GM12878 (cell line): ENCODE measurements at places on chromosomes 4 and X. TPM values are rescaled to one million over a fixed set of nuclear protein-coding genes. Genes with fewer than 3 reads are reported as not detected.
A peak's percentile ranks its signal among the peaks of the same experiment; 100 is the strongest.

GRCh38 chrX:21993265-21993664, 38.9 kb upstream of the PHEX start:
- DNase-seq: peak; percentile 30

- no peak for DNase-seq
These were observed 1.1 kb downstream of the MAML3 start for GRCh38 chr4:140152751-140153418.

GRCh38 chr4:181478656-181479055, 764.5 kb upstream of the TENM3 start:
- DNase-seq: no peak

The CLDN34 gene
- polyA plus RNA-seq: not detected in 2 replicates

The OPHN1 gene
- not detected in 2 replicates for polyA plus RNA-seq

DNA sequence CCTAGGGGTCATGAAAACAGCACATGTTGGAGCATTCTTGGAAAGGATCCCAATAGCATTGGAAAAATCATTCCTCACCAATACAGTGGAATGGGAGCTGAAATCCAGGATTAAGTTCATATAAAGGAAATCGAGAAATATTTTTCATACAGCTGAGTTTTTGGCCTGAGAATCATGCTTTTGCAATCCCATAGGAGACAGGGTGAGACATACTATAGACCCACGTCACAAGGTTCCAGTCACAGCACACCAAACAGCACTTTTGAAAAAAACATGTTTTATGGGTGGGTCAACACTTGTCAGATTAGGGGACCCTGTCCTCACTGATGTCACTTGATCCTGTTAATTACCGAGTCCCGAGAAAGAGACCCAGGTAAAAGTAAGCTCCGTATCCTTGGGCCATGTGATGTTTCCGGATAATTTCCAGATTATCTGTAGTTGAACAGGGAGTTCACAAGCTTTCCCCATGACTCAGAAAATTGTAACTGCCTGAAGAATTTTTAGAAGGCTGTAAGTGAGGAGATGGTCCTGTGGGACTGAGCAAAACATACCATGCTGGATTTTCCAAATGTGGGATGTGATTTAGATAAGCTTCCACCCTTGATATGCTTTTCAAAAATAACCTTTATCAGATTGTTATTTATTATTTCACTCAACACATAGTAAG, 80.9 kb upstream of the TLR3 start:
- DNase-seq: no peak

The USP17L25 gene
- polyA plus RNA-seq: not detected in 2 replicates

DNA sequence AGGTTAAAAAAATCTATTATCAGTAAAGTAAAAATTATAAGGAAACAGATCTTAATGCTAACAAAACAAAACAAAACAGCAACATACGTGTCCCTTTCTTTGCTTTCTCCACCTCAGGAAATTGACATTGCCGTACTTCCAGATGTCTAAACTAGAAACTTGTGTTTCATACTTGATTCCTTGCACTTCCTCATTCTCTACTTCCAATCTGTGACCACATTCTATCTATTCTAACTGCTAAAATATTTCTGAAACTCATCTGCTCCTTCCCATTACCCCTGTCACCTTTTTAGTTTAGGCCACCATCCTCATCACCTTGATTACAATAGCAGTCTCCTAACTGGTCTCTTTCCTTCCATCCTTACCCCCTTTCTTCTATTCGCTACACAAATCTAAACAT, 22.5 kb upstream of the RPA4 start:
- no peak for DNase-seq

DNA sequence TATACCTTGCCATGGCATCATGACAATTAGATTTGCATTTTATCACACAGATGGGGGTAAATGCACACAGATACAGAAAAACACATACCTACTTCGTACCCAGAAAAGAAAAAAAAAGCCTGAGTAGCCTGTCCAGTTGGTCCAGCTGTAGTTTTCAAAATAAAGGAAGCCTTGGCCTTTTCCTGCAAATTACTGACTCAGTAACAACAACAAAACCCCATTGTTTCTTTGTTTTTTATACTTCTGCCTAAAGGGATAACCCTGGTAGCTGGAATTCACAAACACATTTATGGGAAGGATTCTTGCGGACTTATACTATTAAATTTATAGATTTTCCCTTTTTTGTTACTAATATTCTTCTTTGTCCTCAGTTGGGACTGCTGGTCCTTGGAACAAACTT, 156.4 kb upstream of the PCDH10 start:
- no peak for DNase-seq

GRCh38 chrX:69366183-69366582, 137.9 kb upstream of the NALF2 start:
- no peak for DNase-seq

- DNase-seq: no peak
These were observed 255.6 kb downstream of the NDST4 start for GRCh38 chr4:114857831-114858230.

- DNase-seq: no peak
These were observed 2.8 kb downstream of the PJA1 start for GRCh38 chrX:69162361-69162865.

GRCh38 chr4:189124149-189124758, 816.4 kb upstream of the FRG1 start:
- no peak for DNase-seq

- no peak for DNase-seq
These were observed 15.4 kb upstream of the ZNF41 start for GRCh38 chrX:47498411-47498810.

DNA sequence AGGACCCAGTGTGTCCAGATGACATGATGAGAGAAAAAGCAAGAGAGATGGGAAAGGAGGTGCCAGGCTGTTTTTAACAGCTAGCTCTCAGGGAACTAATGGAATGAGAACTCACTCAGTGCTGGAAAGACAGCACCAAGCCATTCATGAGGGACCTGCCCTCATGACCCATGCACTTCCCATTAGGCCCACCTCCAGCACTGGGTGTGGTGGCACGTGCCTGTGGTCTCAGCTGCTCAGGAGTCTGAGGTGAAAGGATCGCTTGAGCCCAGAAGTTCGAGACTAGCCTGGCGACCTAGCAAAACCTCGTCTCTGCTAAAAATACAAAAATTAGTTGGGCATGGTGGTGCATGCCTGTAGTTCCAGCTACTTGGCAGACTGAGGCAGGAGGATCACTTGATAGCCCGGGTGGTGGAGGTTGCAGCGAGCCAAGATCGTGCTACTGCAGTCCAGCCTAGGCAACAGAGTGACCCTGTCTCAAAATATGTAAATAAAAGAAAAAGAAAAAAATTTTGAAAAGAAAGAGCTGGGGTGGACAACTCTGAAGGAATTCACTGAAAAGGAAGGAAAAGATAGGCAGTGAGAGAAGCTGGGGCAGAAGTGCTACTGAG, 50.9 kb downstream of the FAM193A start:
- no peak for DNase-seq

The NRK gene
- polyA plus RNA-seq: not detected in 2 replicates

GRCh38 chrX:101208152-101208905, 11.3 kb upstream of the DRP2 start:
- DNase-seq: peak; percentile 9

The PJA1 gene
- 14.2 and 18.7 TPM in 2 replicates for polyA plus RNA-seq

DNA sequence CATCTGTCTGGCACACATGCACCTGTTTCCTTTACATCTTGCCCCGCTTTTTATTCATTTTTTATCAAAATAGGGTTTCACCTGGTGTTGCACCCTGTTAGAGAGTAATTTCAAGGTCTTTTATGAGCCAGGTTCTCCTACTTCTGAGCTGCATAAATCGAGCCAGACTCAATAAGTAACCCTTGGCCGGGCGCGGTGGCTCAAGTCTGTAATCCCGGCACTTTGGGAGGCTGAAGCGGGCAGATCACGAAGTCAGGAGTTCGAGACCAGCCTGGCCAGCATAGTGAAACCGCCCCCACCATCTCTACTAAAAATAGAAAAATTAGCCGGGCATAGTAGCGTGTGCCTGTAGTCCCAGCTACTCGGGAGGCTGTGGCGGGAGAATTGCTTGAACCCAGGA, 1.0 kb upstream of the PPP2R3B start:
- DNase-seq: no peak

The NPY2R gene
- polyA plus RNA-seq: not detected in 2 replicates

DNA sequence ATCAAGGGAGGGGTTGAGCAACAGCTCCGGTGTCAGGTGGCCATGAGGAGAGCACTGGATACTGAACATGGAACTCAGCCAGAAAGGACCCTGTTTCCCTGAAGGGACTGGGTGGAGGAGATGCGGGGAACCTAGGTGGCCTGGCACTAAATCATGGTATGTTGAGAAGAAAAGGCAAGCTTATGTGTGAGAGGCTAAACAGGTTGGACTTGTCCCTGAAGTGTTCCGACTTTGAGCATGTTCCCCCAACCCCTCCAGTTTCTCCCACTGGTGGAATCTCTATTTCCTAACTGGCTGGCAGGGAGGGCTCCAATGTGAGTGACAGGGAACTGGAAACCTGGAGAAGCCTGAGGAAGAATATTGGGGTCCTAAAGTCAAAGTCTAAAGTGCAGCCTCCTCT, 69.5 kb downstream of the PLAC1 start:
- no peak for DNase-seq

DNA sequence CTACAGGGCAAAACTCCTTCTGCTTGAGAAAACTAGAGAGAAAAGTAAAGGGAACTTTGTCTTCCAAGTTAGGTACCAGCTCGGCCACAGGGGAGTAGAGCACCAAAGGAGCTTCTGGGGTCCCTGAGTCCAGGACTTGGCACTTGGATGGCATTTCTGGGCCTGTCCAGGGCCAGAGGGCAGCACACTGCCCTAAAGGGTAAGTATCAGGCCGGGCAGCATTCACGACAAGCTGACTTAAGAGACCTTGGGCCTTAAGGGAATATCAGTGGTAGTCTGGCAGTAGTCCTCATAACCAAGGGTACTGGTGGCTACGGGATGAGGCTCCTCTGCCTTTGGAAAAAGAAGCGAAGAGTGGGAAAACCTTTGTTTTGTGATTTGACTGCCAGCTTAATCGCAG, 632.7 kb downstream of the KLHL13 start:
- no peak for DNase-seq

The ASIC5 gene
- polyA plus RNA-seq: not detected in 2 replicates

The ALPK1 gene
- polyA plus RNA-seq: 16.1 and 22.2 TPM in 2 replicates

DNA sequence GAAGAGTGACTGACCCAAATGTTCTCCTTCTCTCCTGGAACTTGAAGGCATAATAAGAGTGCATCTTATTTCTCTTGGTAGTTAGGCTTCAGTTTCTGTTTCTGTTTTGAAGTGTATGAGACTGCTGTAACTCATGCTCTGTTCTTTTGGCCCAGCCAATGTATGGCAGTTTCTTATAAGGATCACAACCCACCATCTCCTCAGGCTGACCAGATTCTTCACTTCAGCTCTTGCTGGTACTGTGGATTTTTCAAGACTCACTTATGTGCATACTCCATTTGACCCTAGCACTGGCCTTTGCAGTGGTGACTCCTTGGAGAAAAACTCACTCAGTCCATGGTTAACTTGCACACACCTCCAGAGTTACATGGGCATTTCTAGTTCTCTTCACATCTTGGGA, 9.6 kb upstream of the YTHDC1 start:
- no peak for DNase-seq

The LDB2 gene
- not detected in 2 replicates for polyA plus RNA-seq

DNA sequence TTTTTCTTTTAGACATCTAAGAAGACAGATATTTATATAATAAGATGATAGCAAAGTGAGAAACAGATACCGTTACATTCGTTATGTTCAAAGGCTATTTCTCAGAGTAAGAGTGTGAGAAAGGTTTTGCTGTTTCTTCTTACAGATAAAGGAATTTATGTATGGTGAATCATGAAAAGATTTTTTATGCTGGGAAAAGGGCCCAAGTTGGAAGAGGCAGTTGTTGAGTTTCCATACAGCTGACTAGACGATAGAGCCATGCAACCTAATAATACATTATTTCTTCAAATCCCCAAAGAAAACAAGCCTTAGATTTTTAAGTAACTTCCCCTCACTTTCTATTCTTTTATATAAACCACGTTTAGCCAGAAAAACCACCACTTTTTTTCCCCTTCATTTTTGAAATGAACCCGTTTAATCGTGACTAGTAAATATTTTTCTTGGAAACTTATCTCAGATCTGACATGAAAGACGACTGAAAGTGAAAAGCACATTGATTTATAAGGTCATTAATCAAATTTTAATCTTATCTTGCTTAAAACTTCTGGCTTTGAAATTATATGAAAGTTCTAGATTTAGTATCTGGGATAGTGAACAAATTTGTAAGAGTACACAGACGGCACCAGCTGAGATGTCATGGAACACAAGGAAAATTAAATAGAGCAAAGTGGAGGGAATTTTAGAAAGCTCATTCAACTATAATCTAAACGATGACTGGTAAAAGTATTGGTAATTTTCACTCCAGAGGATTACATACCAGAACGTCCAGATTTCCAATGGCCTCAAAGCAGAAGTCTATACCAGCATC, 10.9 kb downstream of the ADH6 start:
- no peak for DNase-seq

The GPR143 gene
- not detected in 2 replicates for polyA plus RNA-seq

The SERPINA7 gene
- polyA plus RNA-seq: not detected in 2 replicates

DNA sequence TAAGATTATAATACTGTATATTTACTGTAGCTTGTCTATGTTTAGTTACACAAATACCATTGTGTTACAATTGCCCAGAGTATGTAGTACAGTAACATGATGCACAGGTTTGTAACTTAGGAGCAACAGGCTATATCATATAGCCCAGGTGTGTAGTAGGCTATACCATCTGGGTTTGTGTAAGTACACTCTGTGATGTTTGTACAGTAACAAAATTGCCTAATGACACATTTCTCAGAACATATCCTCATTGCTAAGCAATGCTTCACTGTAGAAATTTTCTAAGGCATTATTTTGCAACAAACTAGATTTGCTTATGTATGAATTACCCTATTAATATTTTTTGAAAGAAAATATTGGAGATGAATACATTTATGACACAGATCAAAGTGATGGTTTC, 1390.9 kb downstream of the C4orf33 start:
- DNase-seq: no peak

DNA sequence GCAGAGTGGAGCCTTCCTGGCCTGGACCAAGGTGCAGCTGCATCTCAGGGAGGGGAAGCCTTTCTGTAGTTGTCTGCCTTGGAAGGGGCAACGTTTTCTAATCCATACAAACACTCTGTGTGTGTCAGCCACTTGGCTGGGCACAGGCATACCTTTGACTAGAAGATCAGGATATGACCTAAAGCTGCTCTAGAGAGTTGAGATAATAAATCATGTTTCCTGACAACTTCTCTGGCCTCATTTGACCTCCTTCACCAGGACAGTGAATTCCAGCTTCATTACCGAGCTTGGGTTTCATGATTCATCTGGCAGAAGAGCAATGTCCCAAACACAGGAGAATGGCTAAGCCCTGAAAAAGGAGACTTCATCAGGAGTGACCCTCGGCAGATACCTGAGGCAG, 89.6 kb upstream of the KIT start:
- no peak for DNase-seq
